ENCODE measurements at places on chromosomes 5 and 9.

DNA sequence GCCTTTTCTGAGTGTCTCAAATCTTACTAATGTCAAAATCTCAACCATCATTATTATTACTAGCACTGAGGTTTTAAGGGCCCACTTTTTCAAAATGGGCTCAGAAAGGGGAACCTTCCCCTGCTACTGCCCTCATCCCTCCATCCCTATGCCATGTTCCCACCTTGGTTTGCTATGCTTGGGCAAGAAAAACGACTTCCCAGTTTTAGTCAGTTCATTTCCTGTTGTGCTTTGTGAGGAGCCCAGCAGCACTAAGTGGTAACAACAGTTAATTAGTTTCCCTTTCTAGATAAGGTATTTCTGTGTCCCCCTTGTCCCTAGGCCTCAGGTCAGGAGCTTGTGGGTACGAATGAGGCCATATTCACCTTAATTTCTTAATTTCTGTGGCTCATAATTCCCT lies 595.2 kb downstream of the RAB3C start:
- H3K4me3 ChIP-seq: no peak overlapping the region
- H3K4me1 ChIP-seq: peaks cover 19% of the 10 kb centered on the region
- no peak for DNase-seq
- H3K27ac ChIP-seq: no peak overlapping the region
- peaks cover 10% of the 10 kb centered on the region for H3K36me3 ChIP-seq

DNA sequence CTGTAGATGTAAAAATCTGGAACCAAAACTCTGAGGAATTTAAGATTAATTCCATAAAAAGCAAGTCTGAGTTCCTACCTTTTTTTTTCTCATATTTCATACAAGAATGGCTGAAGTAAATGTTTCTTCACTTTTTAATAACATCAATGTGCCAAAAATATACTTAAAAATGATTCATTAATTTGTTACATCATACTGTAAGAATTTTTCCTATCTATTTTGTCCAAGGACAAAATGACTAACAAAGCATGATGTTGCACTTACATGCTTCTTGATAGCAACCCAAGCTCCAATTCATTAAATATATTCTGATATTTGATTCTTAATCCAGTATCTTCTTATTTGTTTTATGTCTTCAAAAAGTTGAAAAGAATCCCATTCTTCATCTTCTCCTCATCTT lies 988.3 kb downstream of the TLE1 start:
- H3K4me3 ChIP-seq: no peak overlapping the region
- H3K4me1 ChIP-seq: peaks cover 15% of the 10 kb centered on the region
- DNase-seq: no peak
- H3K27me3 ChIP-seq: no peaks in the 10 kb centered on the region

GRCh38 chr5:136209346-136209910 lies 16.5 kb upstream of the SMIM32 start:
- DNase-seq: no peak
- peaks cover 44% of the 10 kb centered on the region for H3K27me3 ChIP-seq
- H3K36me3 ChIP-seq: no peaks in the 10 kb centered on the region
- no peak overlapping the region for H3K27ac ChIP-seq

GRCh38 chr5:135451581-135452320 lies 400 bp downstream of the TIFAB start:
- H3K4me1 ChIP-seq: no peaks in the 10 kb centered on the region
- no peak overlapping the region for H3K27ac ChIP-seq
- no peak for DNase-seq
- H3K36me3 ChIP-seq: no peaks in the 10 kb centered on the region

DNA sequence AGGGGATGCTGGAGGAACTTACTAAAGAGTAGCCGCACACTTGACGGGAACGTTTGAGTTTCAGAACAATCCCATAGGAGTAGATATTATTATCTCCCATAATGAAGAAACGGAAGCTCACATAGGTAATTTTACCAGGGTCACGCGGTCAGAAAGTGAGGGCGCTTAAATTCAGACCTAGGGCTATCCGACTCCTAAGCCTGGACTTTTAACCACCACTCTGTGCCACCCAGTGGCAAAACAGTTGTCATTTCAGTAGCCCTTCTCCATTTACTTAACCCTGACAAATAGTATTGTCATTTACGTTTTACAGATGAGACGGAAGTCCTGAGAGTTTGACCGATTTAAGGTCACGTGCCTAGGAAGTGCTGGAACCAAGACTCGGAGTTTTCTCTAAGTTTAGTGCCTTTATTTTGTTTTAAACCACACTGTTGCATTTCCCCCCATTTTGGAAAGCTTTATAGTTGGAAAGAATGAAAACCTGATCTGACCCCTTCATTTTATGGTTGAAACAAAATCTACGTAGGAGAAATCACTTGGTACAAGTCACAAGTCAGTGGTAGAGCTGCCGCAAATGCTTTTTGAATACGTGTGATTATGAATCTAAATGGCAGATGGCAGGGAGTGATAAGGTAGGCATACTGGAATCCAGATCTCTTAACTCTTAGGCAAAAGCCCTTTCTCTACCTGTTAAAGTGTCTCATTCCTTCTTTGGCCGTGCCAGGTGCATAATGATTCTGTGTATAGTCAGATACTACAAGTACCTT lies 650 bp downstream of the MRRF start:
- H3K27ac ChIP-seq: peak overlapping the region; percentile 99
- DNase-seq: no peak
- H3K4me1 ChIP-seq: peaks cover 29% of the 10 kb centered on the region
- H3K4me3 ChIP-seq: peak overlapping the region; percentile 94
- no peaks in the 10 kb centered on the region for H3K27me3 ChIP-seq

DNA sequence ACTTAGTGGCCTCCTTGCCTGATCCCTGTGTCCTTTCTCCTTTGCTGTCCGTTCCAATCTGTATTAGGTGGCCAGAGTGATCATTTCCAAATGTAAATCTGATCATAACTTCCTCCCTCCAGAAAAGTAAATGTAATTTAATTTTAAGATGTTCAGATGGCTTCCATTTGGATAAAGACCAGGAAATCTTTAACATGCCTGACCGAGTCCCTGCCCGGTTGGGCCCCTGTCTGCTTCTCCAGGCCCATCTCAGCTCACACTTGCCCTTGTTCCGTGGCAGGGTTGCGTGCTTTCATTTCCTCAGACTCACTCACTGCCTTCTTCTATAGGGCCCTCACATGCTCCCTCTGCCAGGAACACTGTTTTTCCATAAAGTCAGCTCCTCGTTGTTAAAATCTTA lies 7.6 kb downstream of the MAP3K1 start:
- no peak overlapping the region for H3K4me3 ChIP-seq
- peaks cover 32% of the 10 kb centered on the region for H3K36me3 ChIP-seq
- no peaks in the 10 kb centered on the region for H3K27me3 ChIP-seq

DNA sequence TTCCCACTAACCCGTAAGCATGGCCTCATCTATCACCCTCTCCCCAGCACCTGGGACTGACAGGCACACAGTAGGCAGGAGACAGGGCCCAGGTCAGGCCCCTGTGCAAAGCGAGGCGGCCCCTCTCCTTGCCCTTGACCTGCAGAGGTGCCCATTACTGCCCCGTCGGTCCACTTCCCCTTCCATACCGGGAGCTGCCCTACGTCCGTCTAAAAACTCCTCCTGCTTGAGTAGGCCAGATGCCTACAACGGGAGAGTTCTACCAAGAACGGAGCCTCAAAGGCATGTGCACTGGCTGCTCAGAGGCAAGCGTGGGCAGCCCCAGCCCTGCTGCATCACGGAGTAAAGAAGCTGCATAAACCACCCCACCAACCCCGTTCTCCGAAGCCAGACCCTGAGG lies 4.6 kb upstream of the DPH7 start:
- H3K36me3 ChIP-seq: peaks cover 6% of the 10 kb centered on the region
- no peaks in the 10 kb centered on the region for H3K4me1 ChIP-seq
- H3K27me3 ChIP-seq: no peaks in the 10 kb centered on the region
- no peak overlapping the region for H3K27ac ChIP-seq
- no peak overlapping the region for H3K4me3 ChIP-seq

GRCh38 chr5:42840269-42840668 lies 28.6 kb upstream of the SELENOP start:
- DNase-seq: no peak
- no peaks in the 10 kb centered on the region for H3K36me3 ChIP-seq
- H3K4me1 ChIP-seq: peaks cover 5% of the 10 kb centered on the region

DNA sequence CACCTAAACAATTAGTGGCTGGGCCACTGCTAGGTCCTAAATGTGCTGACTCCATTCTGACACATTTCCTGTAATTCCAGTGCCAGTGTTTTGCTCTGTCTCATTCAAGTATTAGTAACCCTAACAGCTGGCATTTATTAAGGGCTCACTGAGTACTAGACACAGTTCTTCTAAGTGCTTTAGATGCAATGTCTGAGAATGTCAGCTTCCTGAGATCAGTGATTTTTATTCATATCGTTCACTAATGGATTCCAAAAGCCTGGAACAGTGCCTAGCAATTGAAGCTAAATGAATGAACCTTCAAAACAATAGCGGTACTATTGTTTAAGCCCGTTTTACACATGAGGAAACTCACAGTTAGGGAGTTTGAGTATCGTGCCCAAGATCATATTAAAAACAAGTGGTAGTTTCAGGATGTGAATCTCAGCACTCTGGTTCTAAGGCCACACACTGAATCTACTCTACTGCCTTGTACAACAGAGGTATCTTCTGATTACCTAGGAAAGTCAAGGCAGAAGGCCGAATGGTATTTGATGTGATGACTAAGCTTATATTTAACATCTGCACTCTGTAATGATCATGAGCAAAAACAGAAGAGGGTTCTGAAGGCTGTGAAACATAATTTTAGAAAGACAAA lies 304.0 kb downstream of the PJA2 start:
- no peak overlapping the region for H3K27ac ChIP-seq
- no peak for DNase-seq
- H3K4me1 ChIP-seq: peaks cover 7% of the 10 kb centered on the region
- H3K4me3 ChIP-seq: no peak overlapping the region

DNA sequence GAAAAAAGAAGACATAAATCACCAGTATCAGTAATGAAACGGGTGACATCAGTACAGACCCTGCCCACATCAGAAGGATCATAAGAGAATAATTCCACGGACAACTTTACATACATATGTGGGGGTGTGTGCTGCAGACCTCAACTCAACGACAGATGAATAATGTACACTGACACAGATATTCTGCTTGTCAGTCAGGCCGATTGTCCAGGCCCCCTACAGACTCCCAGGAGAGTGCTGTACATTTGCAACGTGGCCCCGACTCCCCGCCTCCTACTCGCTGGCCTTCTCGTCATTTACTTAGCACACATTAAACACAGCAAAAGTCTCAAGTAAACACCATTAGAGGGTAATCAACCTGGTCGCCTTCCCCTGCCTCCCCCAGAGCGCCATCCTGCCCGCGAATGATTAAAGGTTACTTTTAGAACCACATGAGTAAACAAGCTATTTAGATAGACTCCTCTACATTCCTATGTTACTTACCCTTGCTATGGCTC lies 3.5 kb upstream of the TMED9 start:
- H3K4me1 ChIP-seq: no peaks in the 10 kb centered on the region
- H3K27me3 ChIP-seq: peaks cover 61% of the 10 kb centered on the region
- H3K36me3 ChIP-seq: peaks cover 3% of the 10 kb centered on the region
- peak overlapping the region; percentile 14 for H3K4me3 ChIP-seq
- DNase-seq: no peak

DNA sequence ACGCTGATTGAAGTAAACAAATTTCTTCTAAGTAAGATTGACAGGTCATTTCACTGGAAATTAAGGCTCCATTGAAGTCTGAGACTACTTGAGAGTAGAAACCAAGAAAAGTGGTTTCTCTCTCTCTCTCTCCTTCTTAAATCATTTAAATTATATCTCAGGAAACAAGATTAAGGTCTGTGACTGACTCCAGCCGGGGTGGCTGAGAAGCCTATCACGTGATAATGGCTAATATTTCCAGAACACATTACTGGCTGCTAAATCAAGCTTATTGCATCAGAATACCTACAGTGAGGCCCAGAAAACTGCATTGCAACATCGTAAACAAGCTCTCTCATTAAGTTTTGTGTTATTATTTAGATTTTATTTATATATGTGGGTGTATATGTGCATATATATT lies 88.4 kb downstream of the PTCD2 start:
- H3K27ac ChIP-seq: no peak overlapping the region
- H3K4me1 ChIP-seq: no peaks in the 10 kb centered on the region
- DNase-seq: no peak
- no peaks in the 10 kb centered on the region for H3K27me3 ChIP-seq
- no peaks in the 10 kb centered on the region for H3K36me3 ChIP-seq

DNA sequence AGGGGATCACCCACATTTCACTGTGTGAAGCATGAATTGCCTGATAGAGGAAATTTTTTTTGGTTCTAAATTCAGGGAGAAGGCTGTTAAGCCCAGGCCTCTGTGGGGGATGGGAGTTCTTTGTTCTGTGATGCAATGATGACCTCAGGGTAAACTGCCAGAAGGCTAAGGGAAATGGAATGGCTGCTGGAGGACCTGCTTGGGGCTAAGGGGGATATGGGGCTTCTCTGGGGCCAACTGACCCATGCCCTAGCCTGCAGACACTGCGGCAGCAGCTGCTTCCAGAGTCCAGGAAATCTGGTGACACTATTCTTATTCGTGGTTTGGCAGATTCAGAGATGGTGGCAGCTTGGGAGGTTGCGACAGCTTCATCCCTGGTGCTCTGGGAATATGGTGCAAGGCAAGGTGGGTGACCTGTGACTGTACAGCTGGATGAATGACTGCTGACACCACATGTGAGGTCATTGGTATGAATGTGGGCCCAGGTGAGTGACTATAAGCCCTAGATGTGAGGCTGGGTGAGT lies 30.3 kb downstream of the VCP start:
- H3K4me1 ChIP-seq: peaks cover 7% of the 10 kb centered on the region
- peaks cover 19% of the 10 kb centered on the region for H3K36me3 ChIP-seq
- peak overlapping the region; percentile 23 for H3K27ac ChIP-seq
- no peaks in the 10 kb centered on the region for H3K27me3 ChIP-seq

- H3K4me3 ChIP-seq: peak overlapping the region; percentile 85
- H3K27me3 ChIP-seq: no peaks in the 10 kb centered on the region
- DNase-seq: no peak
- no peak overlapping the region for H3K27ac ChIP-seq
- no peaks in the 10 kb centered on the region for H3K36me3 ChIP-seq
- H3K4me1 ChIP-seq: peaks cover 24% of the 10 kb centered on the region
These were observed 45.5 kb downstream of the DAB2IP start for GRCh38 chr9:121696930-121697329.

- H3K4me3 ChIP-seq: no peak overlapping the region
- peaks cover 44% of the 10 kb centered on the region for H3K4me1 ChIP-seq
- no peaks in the 10 kb centered on the region for H3K27me3 ChIP-seq
These were observed 9.4 kb downstream of the DAB2IP start for GRCh38 chr9:121660876-121661275.

- no peak overlapping the region for H3K27ac ChIP-seq
- no peaks in the 10 kb centered on the region for H3K4me1 ChIP-seq
- H3K36me3 ChIP-seq: no peaks in the 10 kb centered on the region
- no peak for DNase-seq
These were observed 281.4 kb downstream of the CWC27 start for GRCh38 chr5:65050140-65050539.

GRCh38 chr5:95605786-95606185 lies 14.1 kb upstream of the GPR150 start:
- H3K27ac ChIP-seq: no peak overlapping the region
- DNase-seq: no peak

DNA sequence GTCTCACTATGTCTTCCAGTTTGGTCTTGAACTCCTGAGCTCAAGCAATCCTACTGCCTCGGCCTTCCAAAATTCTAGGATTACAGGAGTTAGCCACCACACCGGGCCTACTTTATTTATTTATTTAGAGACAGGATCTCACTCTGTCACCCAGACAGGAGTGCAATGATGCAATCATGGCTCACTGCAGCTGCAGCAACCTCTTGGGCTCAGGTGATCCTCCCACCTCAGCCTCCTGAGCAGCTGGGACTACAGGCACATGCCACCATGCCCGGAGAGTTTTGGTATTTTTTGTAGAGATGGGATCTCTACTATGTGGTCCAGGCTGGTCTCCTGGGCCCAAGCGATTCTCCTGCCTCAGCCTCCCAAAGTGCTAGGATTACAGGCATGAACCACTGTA lies 32.8 kb downstream of the PHAX start:
- no peak overlapping the region for H3K27ac ChIP-seq
- no peaks in the 10 kb centered on the region for H3K4me1 ChIP-seq
- no peaks in the 10 kb centered on the region for H3K27me3 ChIP-seq
- no peak overlapping the region for H3K4me3 ChIP-seq
- DNase-seq: no peak

Measured in type B pancreatic cell (in vitro differentiated cells).